ENCODE measurements at places on chromosomes 7 and 10.

- DNase-seq, result no peak
These were observed 60.6 kb upstream of the GAD2 start for GRCh38 chr10:26156019-26156418.

- no peak for DNase-seq
These were observed 98.1 kb upstream of the DNAAF5 start for GRCh38 chr7:628402-628763.

GRCh38 chr7:28435152-28435551 is 22.8 kb downstream of the CREB5 start:
- DNase-seq, result no peak

DNA sequence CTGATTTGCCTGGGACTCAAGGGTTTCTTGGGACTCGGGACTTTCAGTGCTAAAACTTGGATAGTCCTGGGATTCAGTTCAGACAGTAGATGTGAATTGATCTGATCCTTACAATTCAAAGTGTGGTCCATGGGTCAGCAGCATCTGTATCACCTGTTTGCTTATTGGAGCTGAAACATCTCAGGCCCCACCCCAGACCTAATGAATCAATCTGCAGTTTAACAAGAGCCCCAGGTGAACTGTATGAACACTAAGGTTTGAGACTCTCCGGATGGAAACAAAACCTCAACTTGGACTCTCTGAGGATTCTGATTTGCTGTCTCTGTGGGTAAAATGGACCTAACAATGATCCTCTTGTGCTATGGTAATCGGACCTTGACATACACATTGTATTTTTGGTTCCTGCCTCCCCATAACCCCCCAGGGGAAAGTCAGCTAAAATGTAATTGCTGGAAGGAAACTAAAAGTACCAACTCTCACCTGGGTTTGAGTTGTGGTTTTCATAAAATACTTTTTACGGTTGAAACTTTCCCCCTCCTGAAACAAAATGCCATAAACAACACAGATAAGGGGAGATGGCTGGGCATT is 11.7 kb downstream of the CYP26A1 start:
- DNase-seq, result no peak

- DNase-seq, result no peak
These were observed 561.0 kb upstream of the GALNT17 start for GRCh38 chr7:70570961-70571360.

DNA sequence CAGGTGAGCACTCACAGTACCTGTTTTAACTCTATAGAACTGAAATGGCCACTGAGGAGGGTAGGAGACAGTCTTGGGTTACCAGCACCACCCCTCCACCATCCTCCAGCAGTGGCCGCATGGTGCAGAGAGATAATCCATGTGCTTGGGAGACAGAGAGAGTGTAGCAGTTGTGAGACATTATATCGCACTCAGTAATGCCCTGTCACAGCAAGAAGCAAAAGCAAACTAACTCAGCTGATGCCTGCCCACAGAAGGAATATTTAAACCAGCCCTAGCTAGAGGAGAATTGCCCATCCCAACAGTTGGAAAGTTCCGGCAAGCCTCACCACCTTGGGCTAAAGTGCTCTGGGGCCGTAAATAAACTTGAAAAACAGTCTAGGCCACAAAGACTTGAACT is 58.8 kb upstream of the HBP1 start:
- DNase-seq, result no peak

- DNase-seq, result no peak
These were observed 52.8 kb downstream of the CPEB3 start for GRCh38 chr10:92238054-92238585.

DNA sequence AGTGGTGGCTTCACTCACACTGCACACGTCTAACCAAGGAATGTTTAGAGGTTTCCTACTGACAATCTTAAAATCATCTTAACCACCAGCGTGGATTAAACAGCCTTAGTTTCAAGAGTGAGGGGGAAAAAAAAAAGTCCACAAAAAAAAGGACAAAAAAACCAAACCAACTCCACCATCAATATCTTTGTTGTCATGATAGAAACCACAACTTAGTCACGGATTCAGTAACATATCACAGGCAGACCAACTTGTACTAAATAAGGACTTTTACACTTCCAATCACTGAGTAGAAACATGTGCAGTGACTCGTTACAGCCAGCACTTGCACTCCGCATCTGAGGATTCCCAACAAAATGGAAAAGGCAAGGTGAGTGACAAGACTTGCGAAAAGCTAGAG is 46.5 kb downstream of the FAM171A1 start:
- no peak for DNase-seq

DNA sequence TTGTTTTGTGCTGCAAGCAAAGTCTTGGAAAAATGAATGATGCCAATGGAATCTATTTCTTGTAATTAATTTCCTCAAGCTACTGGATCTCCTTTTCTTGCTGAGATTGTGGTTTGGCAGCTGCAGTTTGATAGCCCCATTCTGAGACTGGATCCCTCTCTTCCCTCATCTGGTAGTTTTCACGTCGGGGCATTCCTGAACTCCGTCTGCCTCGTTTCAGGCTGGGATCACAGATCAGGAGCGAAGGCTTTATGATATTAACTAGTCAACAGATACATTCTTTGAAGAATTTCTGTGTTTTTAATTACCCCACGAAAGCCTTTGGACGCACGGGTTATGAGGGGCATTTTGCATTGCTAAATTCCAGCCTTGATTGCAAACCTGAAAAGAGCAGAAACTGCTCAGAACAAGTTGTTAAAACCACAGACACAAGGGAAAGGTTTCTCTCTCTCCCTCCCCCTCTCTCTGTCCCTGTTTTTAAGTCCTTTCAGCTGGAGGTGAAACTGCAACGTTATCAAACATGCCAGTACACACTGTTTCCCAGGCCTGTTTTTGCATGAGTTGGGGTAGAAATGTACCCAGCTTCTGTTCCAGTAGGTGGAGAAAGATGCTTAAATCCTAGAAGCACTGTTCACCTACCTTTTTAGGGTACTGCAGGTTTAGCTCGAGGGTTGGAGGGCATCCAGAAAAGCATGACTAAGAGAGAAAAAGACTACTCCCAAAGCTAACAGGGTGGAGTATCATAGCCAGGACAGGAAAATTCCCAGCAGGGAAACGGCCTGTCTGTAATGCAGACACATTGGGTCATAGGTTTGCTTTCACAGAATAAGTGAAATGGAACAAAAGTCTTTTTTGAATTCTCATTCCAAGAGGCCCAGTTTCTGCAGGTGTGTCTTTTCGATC is 124.3 kb downstream of the CUX1 start:
- no peak for DNase-seq

DNA sequence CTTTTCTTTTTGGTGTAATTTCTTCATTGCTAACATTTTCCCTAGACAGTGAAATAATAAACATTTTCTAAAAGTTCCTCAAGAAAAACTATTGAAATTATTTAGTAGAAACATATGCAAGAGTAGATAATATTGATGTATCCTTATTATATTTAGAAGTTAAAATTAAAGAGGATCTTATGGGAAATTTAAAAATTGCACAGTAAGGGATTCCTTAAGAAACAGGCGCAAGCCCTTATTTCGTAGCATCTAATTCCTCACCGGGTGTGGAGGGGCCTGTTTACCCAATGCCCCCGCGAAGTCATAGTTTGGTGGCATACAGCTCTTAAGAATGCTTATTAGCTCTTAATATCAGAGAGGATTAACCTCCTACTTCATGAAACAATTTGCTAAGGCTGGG is 467.1 kb downstream of the DNAJB6 start:
- no peak for DNase-seq

DNA sequence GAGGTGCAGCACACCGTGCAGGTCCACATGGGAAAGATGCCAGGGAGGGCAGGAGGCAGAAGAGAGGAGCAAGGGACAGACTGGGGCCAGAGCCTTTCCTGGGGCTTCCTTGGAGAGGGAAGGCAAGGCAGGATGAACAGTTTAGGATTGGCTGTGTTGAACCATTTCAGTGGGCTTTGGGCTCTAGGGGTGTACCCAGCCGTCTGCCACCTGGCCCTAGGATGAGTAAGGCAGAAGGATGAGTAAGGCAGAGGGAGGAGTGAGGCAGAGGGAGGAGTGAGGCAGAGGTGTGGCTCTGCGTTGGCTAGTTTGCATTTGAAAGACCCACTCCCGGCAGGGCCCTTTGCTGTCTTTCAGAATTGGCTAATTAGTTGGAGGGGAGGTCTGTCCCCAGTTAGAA is 31.5 kb upstream of the PRF1 start:
- no peak for DNase-seq

DNA sequence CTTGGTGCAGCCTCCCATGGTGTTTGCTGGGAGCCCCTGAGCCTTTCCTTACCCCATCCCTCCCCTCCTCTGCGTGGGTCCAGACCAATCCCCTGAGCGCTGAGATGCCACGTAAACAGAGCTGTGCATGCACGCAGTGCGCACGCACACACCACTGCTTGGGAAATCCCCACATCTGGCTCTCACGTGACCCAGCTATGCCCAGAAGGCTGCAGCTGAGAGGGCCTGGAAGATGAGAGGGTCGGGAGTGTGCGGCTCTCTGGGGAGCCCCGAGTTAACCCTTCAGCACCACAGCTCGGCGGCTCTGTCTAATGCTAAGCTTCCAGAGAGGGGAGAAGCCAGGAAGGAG is 177.2 kb downstream of the SH3PXD2A start:
- DNase-seq, result peak; percentile 76

DNA sequence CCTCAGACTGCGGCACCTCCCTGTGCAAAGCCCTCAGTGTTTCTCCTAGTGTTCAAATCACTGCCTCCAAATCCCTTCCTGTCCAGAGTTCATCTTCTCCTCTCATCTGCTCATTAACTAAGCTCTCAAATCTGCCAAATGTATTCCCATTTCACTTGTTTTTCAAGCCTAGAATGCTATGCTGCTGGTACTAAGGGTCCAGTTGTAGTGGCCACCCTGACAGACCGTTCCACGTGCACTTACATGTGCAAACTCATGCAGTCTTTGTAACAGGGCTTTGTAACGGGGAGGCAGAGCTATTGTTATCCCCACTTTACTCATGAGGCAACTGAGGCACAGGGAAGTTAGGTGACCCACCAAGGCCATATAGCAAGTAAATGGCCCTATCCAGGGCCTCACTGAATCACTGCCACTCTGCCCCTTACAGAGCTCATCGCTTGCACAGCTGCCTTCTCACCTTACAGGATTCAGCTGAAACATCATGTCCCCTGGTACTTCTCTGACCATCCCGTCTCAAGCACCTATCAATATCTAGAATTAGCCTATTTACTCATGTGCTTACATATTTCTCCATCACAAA is 153.0 kb upstream of the PDE1C start:
- DNase-seq, result no peak

DNA sequence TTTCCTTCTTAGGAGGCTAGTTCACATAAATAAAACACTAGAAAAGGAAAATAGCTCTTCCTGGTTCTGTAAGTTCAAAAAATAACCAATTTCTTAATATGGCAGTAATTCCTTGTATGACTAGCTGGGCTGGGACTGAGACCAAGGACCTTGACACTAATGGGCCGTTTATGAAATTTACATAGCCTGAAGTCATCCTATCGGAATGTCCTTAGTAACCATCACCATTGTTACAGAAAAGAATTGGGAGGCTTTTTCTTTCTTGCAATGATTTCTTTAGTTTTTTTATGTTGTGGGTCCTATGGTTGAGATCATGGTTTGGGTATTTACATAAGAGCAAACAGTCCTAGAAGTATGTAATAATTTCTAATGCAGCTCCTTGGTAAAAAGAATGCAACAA is 87.1 kb upstream of the HDAC9 start:
- DNase-seq, result no peak

DNA sequence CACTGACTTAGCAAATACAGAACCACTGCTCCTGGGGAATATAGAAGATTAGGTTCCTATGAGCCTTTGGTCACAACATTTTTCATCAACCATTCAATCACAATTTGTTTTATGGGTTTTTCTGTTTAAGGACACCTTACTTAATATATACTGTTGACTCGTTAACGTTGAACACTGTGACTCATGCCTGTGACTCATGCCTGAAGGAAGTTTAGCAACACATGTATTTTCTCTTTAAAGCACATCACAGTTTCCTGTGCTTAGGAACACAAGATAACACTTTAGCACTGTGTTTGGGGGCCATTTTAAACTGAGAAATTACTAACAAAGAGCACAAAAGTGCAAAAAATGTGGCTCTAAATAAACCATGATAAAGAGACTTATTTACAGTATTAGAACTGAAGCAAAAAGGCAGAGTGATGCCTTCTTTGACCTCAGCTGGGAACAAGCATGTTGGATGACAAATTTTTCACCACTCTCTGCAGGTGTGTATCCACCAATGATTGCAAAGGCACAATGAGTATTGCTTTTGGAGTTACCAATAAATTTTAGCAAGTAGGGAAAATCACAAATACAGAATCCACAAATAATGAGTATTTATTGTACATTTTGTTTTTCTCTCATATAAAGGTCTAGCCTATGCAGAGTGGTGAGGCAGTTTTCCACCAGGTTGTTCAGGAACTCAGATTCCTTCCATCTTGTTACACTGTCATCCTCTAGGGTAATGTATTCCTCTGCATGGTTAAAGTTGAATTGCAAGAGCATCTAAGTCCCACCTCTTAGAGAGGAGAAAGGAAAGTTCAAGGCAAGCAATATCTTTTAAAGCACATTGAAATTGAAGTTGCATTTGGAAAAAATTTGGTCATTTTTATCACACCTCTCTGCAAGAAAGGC is 7.3 kb downstream of the FGFBP3 start:
- no peak for DNase-seq
